ENCODE measurements at places on chromosomes 16 and 17. TPM values are rescaled to one million over a fixed set of nuclear protein-coding genes. Genes with fewer than 3 reads are reported as not detected.

DNA sequence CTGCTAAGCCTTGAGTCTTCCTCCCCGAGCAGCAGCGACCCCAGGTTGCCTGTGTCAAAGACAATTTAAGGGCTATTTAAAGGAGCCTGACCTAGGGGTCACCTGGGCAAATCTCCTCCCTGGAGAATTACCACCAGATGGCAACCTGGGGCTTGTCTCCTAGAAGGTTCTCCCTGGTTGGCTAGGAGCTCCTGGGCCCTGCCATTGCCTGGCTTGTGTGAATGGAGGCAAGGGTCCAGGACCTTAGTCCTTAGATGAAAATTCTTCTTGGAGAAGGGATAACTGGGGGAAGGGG is 51.3 kb upstream of the TAC4 start:
- no peak for DNase-seq

DNA sequence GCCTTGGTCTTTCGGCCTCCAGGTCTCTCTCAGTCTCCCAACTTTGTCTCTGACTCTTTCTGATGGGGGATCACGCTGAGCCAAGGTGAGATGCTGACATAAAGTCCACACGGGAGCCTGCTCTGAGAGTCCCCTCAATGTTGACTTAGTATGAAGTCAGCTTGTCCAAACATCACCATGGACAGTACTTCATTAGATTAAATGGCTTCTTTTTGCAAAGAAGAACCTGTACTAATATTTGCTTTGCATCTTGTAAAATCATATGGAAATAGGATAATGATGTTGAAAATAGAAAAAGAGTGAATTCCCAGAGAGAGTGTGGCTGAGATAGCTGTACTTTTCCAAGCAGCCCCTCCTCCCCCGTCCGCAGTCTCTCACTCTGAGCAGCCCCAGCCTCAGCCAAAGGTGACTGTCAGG is 56.7 kb upstream of the SIAH1 start:
- DNase-seq, result no peak

DNA sequence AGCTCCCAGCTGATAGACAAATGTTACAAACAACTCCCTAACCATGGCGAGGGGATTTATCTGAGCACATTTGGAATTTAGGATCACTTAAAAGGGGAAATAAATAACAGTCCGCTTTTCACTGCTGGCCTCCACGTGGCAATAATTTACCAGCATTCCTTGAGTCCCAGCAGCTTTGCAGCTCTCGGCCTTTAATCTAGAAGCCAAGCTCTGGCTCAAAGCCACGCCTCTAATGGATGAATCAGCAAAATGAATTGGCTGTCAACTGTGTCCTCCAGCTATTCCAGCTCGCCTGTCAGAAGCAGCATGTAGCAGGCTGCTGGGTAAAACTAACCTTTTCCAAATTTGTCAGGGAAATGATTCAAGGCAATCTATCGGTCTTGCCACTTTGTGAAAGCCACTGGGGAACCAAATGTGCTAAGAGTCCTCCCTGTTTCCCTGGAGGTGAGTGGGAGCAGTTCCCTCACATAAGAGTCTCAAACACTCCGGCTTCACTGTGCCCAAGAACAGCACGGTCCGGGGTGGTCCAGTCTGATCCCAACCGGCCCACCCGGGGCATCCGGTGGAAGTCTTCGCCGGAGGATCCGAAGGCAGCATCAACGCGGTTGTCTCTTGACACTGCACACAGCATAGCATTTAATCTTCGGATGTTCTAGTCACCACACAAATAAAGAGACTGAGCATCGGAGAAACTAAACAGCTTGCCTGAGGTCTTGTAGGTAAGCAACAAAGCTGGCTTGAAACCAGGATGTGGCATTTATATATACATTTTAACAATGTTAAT is 143.3 kb downstream of the PARN start:
- peak; percentile 85 for DNase-seq

GRCh38 chr16:84292011-84292410 is 2.7 kb upstream of the WFDC1 start:
- DNase-seq, result no peak

- no peak for DNase-seq
These were observed 11.5 kb upstream of the PRSS54 start for GRCh38 chr16:58306327-58306726.

GRCh38 chr17:21280081-21280518 is 4.4 kb upstream of the MAP2K3 start:
- peak; percentile 60 for DNase-seq

DNA sequence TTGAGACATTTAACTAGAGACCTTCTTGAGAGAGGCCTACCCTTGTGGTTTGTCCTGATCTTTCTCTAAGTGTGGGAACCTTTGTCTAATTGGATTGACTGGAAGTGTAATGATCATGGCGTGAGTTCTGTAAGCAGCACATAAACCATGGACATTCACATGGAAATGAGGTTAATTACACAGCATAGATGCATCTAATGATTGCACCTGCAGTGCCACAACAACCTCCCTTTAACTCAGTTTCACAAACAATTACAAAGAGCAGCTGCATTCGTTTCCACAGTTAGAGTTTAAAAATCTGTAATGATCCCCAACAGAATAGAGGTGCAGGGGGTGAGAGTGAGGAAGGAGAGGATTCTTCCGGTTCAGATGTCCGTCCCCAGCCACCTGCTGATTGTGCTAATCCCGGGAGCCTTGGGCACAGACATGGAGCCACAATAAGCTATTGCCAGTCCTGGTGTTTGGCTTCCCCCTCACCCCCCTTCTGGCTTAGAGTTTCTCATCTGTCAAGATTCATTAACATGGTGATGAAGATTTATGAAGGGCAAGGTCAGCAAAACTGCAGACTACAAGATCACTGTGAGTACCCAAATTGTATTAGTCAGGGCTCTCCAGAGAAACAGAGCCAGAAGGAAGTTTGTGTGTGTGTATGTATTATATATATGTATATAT is 659.2 kb upstream of the SOX9 start:
- DNase-seq, result no peak

DNA sequence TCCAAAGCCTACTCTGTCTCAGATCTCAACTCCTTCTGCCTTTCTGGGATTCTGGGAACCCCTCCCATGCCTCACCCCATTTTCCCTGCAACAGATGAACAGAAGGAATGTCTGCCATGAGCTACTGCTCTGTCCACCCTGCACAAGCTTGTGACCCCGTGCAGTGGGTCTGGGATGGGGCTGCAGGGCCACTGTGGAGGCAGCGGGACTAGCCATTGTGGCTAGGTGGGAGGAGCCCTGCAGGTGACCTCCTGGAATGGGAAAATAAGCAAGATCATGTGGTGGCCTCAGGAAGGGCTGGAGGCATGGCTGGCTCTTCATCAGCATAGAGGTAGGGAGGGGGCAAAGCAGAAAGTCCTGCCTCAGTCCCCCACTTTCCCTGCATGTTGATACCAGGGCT is 13.7 kb downstream of the PDP2 start:
- DNase-seq, result no peak

DNA sequence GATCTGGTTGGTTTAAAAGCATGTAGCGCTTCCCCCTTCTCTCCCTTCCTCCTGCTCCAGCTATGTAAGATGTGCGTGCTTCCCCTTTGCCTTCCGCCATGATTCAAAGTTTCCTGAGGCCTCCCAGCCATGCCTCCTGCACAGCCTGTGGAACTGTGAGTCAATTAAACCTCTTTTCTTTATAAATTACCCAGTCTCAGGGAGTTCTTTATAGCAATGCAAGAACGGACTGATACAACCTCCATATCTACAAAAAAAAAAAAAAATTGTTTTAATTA is 16.6 kb upstream of the PDXDC1 start:
- no peak for DNase-seq

- DNase-seq, result peak; percentile 42
These were observed 497.8 kb downstream of the HS3ST4 start for GRCh38 chr16:26189536-26189935.

- no peak for DNase-seq
These were observed 32.0 kb upstream of the MRPS23 start for GRCh38 chr17:57881783-57882351.

- DNase-seq, result no peak
These were observed 185.4 kb downstream of the SEC14L1 start for GRCh38 chr17:77326076-77326591.

GRCh38 chr16:19138601-19139000 is 24.8 kb downstream of the ITPRIPL2 start:
- peak; percentile 72 for DNase-seq

DNA sequence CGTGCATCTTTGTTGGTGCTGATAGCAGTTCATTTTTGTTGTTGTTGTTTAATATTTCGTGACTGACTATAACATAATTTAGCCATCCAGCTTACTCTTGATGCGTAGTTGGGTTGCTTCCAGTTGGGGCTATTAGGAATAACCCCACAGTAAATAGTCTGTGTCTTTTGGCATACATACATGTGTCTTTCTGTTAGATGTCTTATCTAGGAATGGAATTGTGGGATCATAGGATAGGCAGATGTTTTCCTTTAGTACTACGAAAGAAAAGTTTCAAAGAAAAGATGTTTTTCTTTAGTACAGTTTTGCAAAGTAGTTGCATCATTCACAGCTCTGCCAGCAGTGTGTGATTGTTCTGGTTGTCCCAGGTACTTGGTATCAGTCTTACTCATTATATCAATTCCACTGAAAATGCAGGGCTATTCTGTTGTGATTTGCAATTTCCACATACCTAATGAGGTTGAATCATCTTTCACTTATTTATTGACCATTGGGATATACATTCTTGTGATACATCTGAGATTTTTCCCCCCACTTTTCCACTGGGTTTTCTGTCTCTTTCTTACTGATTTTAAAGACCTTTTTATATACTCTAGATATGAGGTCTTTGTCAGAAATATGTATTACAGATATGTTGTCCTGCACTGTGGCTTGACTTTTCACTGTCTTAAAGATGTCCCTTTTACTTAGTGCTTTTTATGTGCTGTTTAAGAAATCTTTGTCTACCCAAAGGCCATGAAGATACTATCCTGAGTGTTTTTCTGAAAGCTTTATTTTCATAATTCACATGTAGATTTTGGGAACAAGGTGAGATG is 173.3 kb downstream of the MRTFB start:
- no peak for DNase-seq

DNA sequence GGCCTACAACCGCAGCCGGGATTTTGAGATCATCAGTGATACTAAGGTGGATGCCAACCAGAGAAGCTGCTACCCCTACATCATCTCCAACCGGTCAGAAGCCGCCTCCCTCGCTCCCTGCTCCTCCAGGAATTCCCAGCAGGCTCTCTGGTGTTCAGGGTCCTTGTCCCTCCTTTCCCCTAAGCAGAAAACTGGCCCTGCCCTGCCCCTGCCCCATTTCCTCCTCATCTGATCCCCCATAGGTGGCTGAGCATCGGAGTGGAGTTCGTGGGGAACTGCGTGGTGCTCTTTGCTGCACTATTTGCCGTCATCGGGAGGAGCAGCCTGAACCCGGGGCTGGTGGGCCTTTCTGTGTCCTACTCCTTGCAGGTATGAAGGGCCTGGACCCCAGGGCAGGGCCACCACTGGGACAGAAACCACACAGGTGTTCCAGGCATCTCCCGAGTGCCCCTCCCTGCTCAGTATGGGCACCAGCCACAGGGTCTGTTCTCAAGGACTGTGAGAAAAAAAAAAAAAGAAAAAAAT is 29.8 kb downstream of the ANKRD40 start:
- no peak for DNase-seq

DNA sequence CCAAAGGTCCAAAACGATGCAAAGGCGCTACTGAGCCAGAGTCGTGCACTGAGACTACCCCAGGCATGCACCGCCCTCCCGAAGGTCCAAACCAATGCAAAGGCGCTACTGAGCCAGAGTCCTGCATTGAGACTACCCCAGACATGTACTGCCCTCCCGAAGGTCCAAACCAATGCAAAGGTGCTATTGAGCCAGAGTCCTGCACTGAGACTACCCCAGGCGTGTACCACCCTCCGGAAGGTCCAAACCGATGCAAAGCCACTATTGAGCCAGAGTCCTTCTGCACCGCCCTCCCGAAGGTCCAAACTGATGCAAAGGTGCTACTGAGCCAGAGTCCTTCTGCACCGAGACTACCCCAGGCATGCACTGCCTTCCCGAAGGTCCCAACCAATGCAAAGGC is 27.1 kb downstream of the SLC43A2 start:
- DNase-seq, result no peak

GRCh38 chr16:2096853-2097595 is 38.7 kb downstream of the PKD1 start:
- DNase-seq, result no peak

DNA sequence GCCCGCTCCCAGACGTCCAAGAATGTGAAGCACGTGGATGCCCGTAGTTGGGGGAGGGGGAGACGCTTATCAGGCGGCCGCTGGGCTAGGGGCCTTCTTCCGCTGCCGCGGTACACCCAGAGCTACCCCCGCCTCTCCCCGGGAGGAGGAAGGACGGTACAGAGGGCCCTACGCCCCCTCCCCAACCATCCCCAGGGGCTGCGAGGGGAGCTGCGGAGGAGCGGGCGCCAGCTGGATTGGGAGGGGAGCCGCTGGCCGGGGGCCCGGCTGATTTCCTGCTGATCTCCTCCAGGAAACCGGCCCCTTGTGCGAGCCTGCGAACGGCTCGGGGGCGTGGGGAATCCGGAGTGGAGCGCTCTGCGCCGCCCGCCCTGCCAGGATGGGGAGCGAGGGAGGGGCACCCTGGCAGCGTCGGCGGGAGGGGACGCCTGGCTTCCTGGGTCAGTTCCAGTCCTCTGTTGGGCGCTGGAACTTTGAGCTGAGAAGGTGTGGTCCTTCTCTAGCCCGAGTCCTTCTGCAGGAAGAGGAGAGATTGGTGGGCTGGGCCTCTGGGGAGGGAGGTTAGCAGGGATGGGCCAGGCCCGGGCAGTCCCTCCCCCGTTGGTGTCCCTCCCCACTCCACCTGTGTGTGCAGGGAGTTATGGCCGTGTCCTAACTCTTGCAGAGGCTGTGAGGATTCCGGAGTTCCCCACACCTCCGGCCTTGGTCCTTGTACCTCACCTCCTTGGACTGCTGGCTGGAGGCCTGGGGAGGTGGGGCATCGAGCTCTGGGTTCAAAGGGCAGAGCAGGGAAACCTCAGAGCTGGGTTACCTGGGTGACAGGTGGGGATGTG is 19.2 kb downstream of the GJD3 start:
- no peak for DNase-seq

GRCh38 chr17:56934280-56934679 is 20.4 kb upstream of the TRIM25 start:
- DNase-seq, result no peak

GRCh38 chr17:7887038-7887481 is 1.5 kb upstream of the CHD3 start:
- DNase-seq, result no peak

Gene WNK4
- 9.3 TPM for polyA plus RNA-seq

Gene SPATA22
- 0.68 TPM for polyA plus RNA-seq

Gene SLC16A13
- polyA plus RNA-seq, result 5.1 TPM

Gene TK2
- 37.8 TPM for polyA plus RNA-seq

Gene SLC35G6
- 0.20 TPM for polyA plus RNA-seq

All from renal pelvis (tissue), 12 donors.